AG09319 (cell line): ENCODE measurements at places on chromosomes 3 and 15.

DNA sequence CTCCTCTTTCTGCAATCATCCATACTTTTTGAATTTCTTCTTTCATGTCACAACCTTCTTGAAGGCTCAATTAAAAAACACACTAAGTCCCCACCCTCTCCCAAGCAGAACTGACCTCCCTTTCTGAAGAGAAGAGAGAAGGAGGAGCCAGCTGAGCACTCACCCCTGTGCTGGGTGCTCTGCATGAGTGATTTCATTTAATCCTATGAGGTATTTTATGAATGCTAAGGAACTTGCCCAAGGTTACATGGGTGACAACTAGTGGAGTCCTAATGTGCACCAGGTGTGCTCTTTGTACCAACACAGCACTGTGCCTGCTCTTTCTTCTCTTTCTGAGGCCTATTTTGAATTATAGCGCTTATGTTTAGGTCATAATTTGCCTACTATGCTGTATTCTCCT lies 135.6 kb downstream of the DUT start:
- DNase-seq, result no peak

GRCh38 chr3:138300647-138301046 lies 29.0 kb downstream of the NME9 start:
- no peak for DNase-seq

- DNase-seq, result no peak
Observed at GRCh38 chr3:5277612-5278236, 90.2 kb downstream of the EDEM1 start.

- no peak for DNase-seq
Observed at GRCh38 chr15:76401285-76401684, 64.7 kb downstream of the ISL2 start.

DNA sequence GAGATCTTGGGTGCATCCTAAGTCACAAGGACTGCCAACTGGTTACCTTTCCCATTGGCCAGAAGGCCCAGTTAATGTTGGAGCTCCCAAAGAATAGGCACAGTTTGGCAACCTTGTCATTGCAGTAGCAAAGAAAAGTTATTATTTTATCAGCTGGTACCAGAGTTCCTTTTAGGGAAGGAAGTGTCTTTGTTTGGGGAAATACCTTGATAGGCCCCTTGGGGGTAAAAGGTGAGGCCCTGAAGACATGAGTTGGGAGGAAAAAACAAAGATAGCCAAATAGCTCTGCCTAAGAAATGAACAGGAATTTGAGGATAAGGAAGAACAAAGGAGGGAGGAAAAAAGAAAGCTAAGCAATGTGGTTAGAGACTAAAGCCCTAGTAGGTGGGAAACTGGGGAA lies 85.8 kb downstream of the ANP32A start:
- no peak for DNase-seq

- DNase-seq, result no peak
Observed at GRCh38 chr3:194285850-194286197, 65.3 kb downstream of the CPN2 start.
